NCI-H446 (cell line): ENCODE measurements at places on chromosomes 16 and 17.

- no peak for DNase-seq
Measured at GRCh38 chr17:64186171-64187092, 56.5 kb upstream of the ERN1 start.

DNA sequence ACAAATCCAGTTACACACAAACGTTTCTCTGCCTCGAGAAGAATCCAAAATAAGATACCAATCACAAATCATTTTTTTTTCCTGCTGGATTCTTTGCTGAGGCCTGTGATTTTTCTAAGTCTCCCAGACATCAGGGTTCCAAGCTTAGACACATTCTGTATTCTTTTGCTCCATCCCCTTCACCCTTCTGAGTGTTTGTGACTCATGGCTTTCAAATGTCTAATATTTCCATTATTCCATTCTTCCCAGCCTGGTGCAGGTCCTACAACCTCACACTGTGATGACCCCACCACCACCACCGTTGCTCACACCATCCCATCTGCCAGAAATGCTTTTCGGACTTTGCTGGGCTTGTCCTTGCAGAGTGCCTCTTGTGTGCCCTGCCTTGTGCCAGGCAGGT is 480.1 kb downstream of the SOX9 start:
- DNase-seq, result no peak

DNA sequence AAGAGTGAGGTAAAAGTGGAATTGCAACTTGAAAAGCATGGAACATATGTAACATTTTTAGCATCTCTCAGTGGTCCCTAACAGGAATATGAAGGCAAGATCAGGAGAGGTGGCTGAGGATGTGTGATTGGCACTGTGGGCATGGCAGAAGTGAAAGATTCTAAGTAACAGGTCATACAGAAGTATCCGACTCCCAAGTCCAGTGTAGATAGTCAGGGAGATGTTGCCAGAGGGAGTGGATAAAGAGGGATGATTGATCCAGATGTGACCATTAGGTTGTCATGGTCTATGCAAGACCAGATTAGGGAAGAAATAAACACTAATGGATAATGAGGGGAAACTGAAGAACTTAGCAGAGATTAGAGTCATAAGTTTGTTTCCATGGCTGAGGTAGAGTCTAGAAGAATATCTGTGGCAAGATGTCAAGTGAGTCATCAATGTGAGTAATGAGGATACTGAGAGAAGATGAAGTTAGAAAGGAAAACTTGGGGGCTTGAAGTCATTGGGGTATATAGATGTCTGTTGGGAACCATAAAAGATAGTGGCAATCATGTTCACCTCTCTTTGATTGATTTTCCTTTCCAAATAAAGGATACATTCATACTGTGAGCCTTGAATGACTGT is 23.9 kb upstream of the CAPNS2 start:
- DNase-seq, result no peak

DNA sequence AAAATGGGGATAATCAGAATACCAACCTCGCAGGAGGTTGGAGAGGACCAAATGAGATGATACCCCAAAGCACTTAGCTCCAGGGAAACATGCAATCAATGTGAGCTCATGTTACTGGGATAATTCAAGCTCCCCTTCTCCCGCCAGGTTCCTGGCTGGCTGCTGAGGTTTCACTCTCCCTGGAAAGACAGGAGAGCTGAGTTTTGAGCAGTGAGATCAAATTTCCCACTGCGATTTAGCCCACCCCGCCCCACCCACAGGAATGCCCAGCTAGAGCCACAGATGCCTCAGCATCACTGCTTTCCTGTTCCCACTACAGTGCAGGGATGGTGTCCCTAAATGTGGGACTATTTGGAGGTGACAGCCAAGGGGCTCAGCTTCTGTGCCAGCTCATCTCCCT is 56.7 kb downstream of the ZNF423 start:
- no peak for DNase-seq

DNA sequence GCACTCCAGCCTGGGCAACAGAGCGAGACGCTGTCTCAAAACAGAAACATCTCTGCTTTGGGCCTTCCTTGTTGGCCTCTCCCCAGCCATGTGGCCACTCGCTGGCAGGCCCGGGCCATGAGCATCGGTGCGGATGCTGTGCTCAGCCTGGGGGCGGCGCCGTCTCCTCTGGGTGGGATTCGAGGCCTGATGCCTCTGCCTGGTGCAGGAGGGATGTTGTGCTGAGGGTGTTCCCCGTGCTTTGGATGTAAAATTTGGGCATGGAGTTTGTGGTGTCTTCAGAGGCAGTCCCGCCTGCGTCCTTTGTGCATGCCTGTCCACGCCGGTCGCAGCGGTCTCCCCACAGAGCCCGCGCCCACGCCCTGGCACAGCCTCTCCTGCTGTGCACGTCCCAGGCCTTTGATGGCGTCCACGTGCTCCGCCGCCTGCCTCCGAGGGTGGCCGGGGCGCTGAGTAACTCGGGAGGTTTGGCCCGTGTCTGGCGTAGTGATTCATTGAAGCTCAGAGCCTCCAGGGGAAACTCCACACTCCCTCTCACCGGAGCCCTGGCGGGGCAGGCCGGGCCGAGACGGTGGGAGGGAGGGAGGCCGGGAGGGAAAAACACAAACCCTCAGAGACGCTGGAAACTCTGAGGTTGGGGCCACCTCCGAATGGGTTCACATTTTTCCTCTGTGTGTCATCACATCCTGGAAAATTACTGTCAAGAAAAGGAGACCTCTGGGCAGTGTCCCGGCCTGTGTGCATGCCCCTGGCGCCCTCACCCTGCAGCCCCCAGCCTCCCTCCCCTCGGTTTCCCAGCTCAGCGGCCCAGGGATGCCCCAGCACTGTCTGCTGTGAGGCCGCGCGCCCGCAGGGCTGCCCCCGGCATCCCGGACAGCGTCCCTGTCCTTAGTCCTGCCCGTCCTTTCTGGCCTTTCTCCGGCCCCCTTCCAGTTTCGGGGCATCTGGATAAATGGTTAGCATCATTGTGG is 19.0 kb downstream of the CENPX start:
- no peak for DNase-seq

GRCh38 chr16:20319406-20319805 is 7.9 kb downstream of the GP2 start:
- no peak for DNase-seq

GRCh38 chr16:89138843-89139520 is 32.6 kb upstream of the CDH15 start:
- no peak for DNase-seq

- no peak for DNase-seq
Measured at GRCh38 chr16:82936941-82937551, 310.3 kb downstream of the CDH13 start.

DNA sequence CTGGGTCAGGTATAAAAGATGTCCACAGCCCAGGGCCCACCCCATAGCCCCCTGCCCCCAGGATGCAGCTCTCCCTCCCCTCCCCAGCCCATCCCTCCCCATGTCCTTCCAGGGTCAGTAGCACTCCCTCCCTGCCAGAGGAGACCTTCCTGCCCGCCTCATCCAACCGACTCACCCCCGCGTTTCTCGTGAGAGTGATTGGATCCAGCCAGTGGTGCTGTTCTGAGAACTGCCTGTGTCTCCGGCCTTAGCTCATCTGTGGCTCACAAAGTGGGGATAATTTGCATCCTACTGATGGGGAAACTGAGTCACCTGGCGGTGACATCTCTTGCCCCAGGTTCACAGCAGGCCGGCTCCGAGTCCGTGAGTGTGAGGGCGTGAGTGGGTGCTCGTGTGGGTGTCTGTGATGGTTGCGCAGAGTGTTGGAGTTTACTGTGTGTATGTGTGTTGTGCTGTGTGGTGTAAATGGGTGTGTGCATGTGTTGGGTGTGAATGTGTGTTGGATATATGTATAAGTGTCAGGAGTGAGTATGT is 90.7 kb upstream of the GSE1 start:
- DNase-seq, result no peak

GRCh38 chr17:19238167-19238505 is 970 bp downstream of the EPN2 start:
- DNase-seq, result no peak

DNA sequence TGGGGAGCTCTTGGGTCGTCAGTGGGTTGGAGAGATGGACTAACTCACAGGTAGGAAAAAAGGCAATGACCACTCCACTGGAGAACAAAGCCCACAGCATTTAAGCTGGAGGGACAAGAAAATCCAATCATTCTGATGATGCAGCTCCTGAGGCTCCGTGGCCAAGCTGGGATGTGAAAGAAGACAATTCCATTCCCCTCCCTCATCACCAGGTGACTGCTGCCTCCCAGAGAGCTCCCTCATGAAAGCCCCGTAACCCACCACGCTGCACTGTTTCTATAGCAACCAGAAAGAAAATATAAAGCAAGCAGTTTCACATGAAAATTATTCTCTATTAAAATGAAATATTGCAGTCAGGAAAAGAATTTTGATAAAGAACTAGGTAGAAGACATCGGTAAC is 15.2 kb downstream of the ANKRD11 start:
- no peak for DNase-seq

GRCh38 chr17:18025241-18025944 is 13.6 kb downstream of the ATPAF2 start:
- DNase-seq, result no peak

GRCh38 chr17:8018436-8018835 is 16.0 kb downstream of the GUCY2D start:
- DNase-seq, result no peak

DNA sequence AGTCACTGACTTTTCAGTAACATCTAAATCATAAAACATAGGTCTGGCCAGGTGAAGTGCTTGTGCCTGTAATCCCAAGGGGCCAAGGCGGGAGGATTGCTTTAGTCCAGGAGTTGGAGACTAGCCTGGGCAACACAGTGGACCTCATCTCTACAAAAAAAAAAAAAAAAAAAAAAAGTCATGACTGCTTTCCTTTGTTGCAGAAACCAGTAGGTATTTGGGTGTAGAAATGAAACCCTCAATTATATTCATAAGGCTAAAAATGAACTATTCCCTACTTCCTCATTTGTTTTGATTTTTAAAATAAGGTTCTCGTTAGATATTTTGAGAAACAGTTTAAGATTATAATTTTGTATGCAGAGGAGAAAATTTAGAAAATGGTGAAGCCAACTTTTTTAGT is 26.0 kb downstream of the PITPNC1 start:
- DNase-seq, result no peak

GRCh38 chr16:81237282-81237681 is 1.2 kb upstream of the BCO1 start:
- DNase-seq, result no peak

DNA sequence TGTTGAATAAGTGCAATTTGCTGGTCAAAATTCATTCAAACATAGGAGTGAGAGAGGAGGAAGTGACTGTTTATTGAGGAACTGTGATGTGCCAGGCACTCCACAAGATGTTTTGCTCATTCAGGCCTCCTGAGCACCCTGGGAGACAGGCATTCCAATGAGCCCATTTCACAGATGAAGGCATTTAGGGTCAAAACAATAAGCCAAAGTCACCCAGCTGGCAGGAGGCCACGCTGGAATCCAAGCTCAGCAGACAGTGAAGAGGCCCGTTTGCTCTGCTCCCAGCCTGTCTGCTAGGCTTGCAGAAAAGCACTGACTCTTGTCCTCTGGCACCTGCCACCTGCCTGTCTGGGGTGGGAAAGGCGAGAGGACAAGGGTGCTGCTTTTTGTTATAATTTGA is 10.1 kb upstream of the SLC25A39 start:
- DNase-seq, result no peak

- DNase-seq, result no peak
Measured at GRCh38 chr16:46717692-46718091, 28.2 kb downstream of the ORC6 start.

- DNase-seq, result peak; percentile 4
Measured at GRCh38 chr17:48374650-48375230, 55.3 kb downstream of the SKAP1 start.

DNA sequence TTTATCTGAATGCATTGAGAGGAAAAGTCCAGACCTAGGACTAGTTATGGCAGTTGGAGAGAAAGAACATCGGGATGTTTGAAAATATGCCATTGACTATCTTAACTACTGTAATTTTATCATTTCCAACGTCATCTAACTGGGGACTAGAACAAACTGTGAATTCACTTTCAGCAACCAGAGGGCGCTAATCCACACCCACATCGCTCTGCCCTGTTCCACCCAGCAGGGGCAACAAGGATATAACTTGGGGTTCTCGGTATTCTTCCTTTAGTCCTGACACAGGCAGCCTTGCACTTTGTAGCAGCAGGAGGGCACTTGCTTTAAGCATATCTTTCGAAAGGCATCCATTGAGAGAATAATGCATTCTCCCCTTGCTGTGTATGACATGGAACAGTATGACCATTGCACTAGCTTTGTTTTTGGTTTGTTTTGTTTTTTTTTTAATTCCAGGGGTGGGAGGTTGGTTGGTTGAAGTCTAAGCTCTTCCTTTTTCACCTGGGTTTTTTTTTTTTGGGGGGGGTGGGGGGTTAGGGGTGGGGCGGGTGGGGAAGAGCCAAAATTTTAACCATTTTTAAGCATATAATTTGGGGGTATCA is 31.5 kb downstream of the SIAH1 start:
- peak; percentile 32 for DNase-seq

- no peak for DNase-seq
Measured at GRCh38 chr16:89920723-89921122, 2.1 kb downstream of the MC1R start.

- peak; percentile 62 for DNase-seq
Measured at GRCh38 chr17:37488607-37489196, 989 bp upstream of the DUSP14 start.

DNA sequence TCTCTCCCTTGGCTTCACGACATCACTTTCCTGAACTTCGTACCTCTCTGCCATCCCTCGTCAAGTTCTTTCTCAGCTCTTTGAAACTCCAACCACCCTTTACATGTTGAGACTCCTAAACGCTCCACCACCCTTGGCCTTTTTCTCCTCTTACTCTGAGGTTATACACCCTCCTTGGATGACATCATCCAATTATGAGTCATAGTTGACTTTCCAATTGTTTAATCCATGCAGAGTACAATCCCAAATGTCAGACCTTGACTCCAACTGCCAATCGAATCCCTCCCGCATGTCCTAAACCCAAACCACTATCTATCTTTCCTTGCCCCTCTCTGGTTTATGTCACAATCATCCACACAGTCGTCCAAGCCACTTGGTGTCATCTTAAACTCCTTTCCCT is 18.4 kb upstream of the C16orf82 start:
- DNase-seq, result no peak

- no peak for DNase-seq
Measured at GRCh38 chr17:903691-904481, 75.7 kb downstream of the NXN start.

DNA sequence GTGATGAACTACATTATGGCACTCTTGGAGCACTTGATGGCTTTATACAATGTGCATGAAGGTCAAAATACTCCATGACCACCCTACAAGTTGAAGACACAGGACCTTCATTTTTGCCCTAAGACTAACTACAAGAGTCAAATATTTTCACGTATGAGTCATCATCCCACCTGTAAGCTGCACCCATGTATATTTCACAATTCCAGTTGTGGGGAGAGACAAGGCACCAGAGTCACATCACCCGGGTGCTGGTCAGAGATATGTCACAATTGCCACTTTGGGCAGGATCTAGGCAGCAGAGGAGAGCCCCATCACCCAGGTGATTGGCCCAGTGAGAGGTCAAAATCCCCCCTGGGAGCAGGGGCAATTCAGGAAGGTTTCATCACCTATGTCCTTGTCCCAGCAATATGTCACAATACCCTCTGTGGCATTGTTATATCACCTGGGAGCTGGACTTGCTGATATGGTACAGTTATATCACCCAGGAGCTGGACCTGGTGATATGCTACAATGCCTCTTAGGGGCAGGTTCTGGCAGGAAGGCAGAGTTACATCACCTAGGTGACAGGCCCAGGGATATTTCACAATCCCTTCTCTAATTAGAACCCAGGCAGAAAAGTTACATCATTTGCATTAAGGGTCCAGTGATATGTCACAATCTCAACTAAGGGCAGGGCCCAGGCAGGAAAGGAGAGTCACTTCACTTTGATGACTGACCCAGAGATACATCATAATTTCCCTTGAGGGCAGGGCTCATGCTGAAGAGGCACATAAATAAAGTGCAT is 1839.2 kb downstream of the TP53TG3F start:
- DNase-seq, result no peak
